ENCODE measurements at places on chromosomes 12 and 14.

GRCh38 chr14:94918896-94919295 lies 149.0 kb upstream of the GSC start:
- DNase-seq = no peak

- DNase-seq = peak; percentile 46
Measured at GRCh38 chr14:73851000-73851399, 631 bp upstream of the PTGR2 start.

GRCh38 chr12:123269395-123269892 lies 2.2 kb downstream of the CDK2AP1 start:
- peak; percentile 92 for DNase-seq

DNA sequence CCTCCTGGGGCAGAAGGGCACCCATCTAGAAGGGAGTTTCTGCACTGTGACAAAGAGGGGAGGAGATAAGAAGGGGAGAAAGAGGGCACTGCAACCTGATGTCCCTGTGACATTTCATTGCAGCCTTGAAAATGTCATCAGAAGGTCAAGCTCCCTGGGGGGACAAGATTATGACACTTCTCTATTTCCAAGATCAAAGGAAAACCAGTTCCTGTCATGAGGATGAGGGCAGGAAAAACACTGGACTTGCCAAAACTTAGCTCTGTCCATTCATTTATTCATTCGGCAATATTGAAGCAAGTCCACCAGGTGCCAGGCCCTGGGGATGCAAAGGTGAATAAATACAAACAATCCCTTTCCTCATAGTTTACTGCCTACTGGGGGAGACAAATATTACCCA lies 138.4 kb upstream of the CDKN3 start:
- DNase-seq = no peak

DNA sequence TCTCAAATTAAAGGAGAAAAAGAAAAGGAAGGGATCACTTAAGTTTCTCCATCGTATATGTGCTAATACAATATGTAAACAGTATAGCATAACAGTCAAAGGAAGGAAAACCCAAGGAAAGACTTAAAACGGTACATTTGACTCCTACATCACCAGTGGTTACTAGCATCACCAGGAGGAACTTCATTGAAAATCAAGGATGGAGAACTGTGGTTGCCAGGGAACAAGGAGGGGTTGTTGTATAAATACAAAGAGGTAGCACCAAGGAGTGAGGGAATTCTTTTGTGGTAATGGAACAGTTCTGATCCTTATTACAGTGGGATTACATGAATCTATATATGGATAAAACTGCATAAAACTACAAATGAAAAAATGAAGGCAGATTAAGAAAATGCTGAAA lies 1.6 kb downstream of the ZFYVE26 start:
- peak; percentile 5 for DNase-seq

DNA sequence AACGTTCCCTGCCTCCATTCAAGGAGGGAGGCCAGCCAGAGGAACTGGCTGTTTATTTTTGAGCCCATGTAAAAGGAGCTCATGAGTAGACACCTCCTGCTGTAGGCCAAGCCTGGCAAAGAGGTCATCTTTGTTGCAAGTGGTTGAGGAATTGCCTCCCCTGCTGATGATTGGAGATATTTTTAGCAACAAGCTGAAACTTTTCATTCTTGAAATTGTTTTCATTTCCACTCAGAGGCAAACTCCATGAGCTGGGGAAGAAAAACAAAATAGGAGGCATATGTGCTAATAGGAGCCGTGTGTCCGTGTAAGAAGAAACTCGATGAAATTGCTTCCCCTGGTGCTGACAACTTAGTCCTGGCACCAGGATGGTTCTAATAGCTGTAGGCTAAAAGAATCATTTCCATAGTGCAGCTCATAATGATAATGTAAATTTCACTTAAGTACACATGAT lies 440.1 kb upstream of the FAR2 start:
- peak; percentile 65 for DNase-seq

DNA sequence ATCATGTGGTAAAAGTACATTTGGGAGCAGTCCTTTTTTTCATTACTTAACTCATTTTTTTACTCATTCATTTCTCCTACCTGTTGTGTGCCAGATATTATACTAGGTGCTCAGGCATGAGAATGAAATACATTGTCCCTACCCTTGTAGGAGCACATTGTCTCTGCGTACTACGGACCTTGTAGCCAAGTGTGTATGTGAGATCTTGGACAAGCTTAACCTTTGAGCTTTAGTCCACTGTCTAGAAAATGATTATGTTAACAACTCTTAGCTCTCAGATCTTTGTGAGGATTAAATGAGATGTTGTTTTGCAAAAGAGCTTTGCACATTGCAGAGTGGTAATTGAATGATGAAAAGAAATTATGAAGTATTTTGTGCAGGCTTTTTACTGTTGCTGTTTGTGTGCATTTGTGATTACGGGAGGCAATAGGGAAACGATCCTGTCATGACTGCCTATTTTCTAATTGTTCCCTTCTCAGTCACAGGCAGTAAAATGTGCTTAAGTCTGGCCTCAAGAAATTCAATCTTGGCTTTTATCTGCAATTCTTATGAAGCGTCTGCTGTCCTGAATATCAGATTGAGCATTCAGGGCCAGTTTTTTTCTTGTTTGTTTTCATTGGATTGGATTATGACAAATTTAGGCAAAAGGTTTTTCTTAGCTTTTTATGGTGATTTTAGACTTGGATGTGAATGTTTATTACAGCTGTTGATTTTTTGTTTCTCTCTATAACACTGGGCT lies 447.7 kb downstream of the PDZRN4 start:
- no peak for DNase-seq

GRCh38 chr12:57614178-57614947 lies 3.1 kb downstream of the ARHGEF25 start:
- DNase-seq = no peak

GRCh38 chr14:89540009-89540829 lies 123.2 kb upstream of the FOXN3 start:
- peak; percentile 76 for DNase-seq

DNA sequence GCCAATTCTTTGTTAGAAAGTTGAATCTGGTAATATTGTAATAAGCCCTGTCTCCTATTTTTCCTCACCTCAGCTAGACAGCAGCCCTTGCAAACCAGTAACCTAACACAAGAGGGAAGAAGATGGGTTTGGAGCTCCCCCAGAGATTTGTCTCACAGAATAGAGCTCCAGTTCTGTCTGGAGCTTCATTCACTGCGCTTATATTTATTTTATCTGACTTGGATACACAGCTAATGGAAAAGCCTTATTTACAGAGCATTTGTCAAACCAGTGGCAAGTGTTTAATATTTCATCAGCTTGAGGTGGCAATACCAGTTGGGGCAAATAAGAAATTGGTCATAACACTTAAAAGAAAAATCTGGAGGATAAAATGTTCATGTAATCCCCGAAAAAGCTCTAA lies 1094.0 kb downstream of the FSCB start:
- DNase-seq = no peak

- no peak for DNase-seq
Measured at GRCh38 chr14:55537782-55538181, 42.2 kb upstream of the KTN1 start.

- DNase-seq = no peak
Measured at GRCh38 chr14:30796707-30797106, 77.7 kb upstream of the COCH start.

- peak; percentile 78 for DNase-seq
Measured at GRCh38 chr12:45284096-45284901, 68.4 kb downstream of the ANO6 start.

DNA sequence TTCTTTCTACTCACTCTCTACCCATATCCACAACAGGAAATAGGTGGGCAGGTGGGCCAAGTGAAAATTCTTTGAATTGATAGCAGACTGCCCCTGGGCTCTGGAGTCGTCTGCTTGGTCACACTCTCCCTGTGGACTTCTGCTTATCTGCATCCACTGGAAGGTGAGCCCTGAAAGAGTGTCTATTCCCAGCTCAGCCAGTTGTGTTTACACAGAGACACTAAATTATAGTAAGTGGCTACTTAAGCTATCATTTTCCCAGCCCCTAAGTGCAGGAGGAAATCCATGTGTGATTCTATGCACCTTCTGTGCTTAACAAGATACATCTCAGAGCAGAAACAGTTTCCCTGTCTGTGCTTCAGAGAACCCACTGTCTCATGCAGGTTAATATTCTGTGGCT lies 338.4 kb downstream of the FUT8 start:
- DNase-seq = no peak

Data from astrocyte of the hippocampus (primary cell).